ENCODE measurements at places on chromosomes 3 and 15. TPM values are rescaled to one million over a fixed set of nuclear protein-coding genes. Genes with fewer than 3 reads are reported as not detected.

Gene SLC6A11
- 35.2 TPM for total RNA-seq

Gene GABRB3
- 102 TPM for total RNA-seq

Gene GASK1A
- total RNA-seq, result 4.9 TPM

Gene CHRFAM7A
- total RNA-seq, result 2.7 TPM

Gene GABRA5
- 27.8 TPM for total RNA-seq

Gene THAP10
- 3.9 TPM for total RNA-seq

Gene ARRDC4
- 39.6 TPM for total RNA-seq

Gene WDR76
- 10.8 TPM for total RNA-seq

Gene CFAP91
- 4.9 TPM for total RNA-seq

Gene ST6GAL1
- total RNA-seq, result 48.4 TPM

Gene ELL3
- total RNA-seq, result 2.2 TPM

Gene SLC24A5
- total RNA-seq, result not detected

Gene WDR49
- total RNA-seq, result 6.9 TPM

Gene GABRG3
- total RNA-seq, result 10.6 TPM

Gene ANKRD34C
- under 0.01 TPM for total RNA-seq

Gene ROPN1
- not detected for total RNA-seq

Gene SMCO1
- not detected for total RNA-seq

Gene ISLR
- 12.0 TPM for total RNA-seq

Gene PRTG
- total RNA-seq, result 4.9 TPM

Gene EBLN2
- 3.9 TPM for total RNA-seq

Gene SEC22A
- total RNA-seq, result 33.7 TPM

Gene CHRM5
- 1.2 TPM for total RNA-seq

All from temporal lobe (tissue), 4 donors.